Hematopoietic multipotent progenitor cell treated with erythropoietin and hydrocortisone succinate and interleukin-3 and kit ligand, for 6 days (in vitro differentiated cells): ENCODE measurements at places on chromosomes 5 and 9.

DNA sequence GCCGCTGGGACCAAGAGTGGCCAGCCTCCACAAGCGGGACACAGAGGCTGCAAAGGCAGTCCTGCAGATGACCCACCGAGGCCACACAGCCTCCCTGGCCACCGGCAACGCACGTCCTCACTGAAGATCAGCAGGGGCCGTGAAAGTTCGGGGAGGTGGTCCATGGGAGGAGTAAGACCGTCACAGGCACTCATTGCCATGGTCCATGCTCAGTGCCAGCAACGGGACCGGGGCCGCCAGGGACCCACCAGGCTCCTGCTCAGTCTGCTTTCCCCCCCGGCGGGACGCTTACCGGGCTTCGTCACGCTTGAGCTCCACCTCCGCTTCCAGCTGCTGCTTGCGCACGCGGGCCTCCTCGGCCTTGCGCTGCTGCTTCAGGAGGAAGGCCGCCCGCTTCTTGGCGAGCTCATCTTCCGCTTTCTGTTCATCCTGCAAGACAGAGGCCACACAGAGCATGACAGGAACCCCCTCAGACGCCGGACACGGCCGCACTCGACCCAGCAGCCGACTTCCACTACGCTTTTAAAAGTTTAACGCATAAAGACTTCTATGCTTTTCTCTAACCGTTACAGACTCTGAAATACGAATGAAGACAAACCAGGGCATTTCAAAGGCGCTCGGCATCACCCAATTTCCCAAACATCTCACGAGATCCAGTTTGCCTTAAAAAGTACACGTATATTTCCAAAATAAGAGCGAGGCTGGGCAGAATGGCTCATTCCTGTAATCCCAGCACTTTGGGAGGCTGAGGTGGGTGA lies 88.4 kb downstream of the CAMSAP1 start:
- no peak for DNase-seq

DNA sequence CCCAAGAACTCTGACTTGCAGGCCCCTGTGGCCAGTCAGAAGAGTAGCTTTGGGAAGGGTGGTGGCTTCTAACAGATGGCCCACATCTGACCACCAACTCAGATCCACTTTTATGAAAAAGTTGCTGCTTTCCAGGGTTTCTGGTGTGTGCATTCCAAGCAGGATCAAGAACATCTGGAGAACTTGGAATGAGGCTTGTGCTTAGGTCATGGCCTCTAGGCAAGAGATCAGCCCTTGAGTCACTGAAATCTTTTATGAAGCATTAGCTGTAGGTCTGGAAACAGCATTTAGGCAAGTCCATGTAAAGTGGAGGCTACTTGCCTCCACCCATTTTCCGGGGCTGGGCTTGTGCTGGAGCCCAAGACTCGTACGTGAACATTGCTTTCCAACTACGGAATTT lies 433.3 kb downstream of the SH3GL2 start:
- DNase-seq, result no peak

GRCh38 chr9:89750117-89750791 lies 145.4 kb downstream of the GADD45G start:
- DNase-seq, result no peak

DNA sequence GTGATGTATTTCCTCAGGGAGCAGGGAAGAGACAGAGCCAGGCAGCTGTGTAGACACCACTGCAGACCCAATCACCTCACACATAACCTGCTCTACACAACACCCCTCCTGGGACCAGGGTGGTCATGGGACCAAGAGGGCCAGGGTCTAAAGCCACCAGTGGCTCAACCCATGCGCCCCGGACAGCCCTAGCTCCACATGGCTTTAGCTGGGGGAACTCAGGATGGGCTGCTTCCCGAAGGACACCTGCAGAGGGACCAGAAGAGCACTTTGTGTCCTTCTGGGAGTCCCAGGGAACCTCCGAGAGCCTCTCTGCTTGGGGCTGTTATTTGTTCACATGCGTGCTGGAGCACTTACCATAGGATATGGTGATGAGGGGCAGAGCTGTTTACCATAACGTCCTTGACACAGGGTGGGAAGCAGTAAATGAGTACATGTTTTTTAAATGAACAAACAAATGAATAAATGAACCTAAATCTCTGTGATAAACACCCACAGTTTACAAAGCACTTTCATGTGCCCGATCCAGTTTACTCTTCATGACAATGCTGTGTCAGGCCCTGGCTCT lies 12.3 kb downstream of the SEPTIN8 start:
- no peak for DNase-seq

- DNase-seq, result no peak
Observed at GRCh38 chr5:131245312-131245711, 18.5 kb upstream of the CDC42SE2 start.

GRCh38 chr5:189976-190365 lies 1.3 kb upstream of the LRRC14B start:
- no peak for DNase-seq

- no peak for DNase-seq
Observed at GRCh38 chr9:69393425-69393824, 68.4 kb downstream of the ENTREP1 start.

DNA sequence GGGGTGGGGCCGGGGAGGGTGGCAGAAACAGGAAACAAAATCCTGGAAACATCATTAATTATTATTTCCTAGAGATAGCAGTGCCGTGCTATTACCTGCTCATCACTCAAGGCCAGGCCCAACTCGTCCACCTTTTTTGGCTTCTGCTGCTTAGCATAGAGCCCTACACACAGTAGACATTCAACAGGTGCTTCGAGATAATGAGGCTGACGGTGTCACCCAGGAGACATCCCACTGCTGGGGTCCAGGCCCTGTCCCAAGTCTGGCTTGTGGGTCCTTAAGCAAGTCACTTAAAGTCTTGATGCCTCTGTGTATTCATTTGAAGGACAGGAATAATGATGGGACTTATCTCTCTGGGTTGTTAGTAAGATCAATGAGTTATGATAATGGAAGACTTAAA lies 506.6 kb downstream of the BNC2 start:
- DNase-seq, result no peak

GRCh38 chr9:1659363-1659690 lies 355.8 kb upstream of the SMARCA2 start:
- no peak for DNase-seq

DNA sequence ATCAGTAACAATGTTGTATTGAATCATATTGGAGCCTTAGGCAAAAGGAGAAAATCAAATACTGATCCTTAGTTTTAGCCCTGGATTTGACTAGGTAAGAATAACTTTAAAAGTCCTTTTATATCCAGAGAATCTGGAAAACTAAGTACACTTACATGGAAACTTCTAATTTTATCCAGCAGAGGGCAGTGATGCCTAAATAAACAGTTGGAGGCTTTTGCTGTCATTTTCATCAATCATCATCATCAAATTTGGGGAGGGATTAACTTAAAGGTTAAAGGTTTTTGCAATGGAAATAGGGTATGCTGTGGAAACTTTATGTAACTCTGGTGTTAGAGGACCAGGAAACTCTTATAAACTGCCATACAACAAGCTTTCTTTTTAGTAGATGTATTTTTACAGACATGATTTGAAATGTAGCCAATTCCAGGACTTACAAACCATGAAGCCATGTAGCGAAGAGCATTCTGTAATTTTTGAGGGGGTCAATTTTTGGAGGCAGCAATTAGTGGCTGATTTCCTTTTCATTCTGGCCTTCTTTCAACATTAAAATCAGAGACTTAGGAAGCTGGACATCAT lies 112.7 kb downstream of the OSTF1 start:
- peak; percentile 80 for DNase-seq

DNA sequence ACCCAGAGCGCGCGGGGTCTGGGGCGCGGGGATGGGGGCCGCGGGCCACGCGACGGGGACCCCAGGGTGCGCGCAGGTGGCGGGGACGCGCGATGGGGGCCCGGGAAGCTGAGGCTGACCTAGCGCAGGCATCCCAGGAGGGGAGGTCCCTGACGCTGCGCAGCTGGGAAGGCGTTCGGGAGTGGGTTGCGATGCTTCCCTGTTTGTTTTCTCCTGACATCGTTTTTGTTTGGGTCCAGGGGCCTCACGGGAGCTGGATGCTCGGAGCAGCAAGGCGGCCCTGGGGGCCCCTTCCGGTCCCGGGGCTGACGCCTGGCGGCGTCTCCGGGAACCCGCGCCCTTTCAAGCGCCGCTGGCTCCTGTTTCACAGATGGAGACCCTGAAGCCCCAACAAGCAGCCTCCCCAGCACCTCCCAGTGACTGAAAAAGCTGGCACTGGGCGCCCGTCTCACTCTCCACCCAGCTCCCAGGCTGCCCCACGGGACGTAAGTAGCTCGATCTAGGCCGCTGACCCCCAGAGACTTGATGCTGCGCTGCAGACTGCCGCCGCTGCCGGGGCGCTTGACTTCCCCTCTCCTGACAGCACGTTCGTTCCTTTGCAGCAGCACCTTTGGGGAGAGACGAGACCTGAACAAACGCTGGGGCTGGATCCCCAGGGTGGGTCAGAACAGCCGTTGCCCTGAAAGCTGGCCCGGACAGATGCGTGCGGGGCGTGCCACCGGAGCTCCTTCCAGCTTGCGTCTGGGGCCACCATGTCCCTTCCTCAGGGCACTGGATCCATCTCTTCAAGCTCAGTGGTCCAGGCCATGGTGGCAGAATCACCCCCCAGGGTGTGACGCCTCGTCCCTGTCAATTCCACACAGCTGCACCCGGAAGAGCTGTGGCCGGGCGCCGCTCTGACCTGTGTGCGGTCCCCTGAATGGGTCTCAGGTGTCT lies 593 bp downstream of the BRD3OS start:
- peak; percentile 55 for DNase-seq

GRCh38 chr5:140408750-140409241 lies 7.2 kb downstream of the ANKHD1 start:
- no peak for DNase-seq

DNA sequence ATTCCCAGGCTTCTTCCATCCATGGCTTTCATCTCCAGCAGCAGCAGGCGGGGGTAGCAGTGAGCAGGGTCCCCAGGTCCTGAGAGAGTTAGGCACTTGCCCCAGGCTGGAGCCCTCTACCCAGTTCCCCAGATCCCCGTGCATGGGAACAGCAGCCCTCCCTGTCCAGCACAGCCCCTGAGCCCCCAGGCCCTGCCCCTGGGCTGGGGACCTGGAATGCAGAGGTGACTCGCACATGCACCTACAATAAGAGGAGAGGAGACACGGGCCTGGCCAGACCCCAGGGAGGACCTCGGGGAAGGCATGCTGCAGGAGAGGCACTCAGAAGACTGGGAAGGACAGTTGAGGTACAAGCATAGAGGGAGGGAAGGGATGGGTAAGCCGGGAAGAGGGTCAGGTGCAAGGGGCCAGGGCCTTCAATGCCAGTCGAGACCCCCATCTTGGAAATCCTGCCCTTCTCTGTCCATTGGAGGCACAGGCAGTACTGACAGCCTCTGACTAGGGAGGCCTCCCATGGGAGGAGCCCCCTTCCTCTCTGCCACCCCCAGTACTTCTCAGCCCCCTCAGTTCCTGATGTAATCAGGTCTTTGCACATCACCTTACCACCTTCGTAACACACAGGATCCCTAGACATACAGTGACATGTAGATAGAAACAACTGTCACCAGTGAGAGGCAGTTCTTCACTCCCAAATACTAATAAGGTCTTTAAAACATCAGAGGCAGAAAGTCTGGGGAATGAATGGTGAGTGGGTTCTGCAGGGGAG lies 135.3 kb upstream of the LMX1B start:
- DNase-seq, result no peak

DNA sequence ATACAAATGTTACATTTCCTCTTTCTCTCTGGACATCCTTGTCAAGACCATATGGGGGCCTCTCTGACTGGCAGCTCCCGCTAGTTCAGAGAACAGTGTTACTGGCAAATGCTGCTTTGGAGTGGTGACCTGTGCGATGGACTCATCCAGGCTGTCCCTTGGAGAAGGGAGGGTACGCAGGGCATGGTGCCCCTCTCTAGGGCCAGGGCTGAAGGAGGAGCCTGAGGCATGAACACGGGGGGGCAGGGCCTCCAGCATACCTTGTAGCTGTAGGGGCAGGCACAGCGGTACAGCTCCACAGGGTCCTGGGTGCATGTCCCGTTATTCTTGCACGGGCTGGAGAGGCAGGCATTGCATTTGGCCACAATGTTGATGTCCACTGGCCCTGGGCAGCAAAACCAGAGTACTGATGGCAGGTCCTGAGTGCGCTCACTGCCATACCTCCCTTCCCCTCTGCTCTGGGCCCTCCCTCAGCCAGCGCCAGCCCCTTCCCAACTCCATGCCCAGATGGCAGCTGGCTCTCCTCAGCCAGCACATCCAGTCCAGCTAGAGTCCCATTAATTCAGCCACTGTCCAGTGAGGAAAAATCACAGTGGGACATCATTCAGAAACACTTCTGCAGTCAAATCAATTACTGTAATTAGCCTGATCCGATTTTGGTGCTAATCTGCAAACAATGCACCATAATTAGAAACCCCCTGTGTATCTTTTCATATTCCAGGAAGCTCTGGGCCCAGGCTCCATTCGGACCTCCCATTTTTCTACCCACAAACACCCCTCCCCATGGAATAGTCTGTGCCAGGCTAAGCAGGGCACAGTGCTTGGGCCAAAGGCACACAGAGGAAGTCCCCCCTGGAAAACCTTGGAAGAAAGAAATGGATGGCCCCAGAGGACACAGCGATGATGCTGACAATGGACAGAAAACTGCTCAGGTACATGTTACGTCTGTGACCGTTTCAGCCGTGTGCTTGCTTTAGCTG lies 128.8 kb upstream of the PANK3 start:
- DNase-seq, result no peak

GRCh38 chr5:116626945-116627679 lies 52.5 kb upstream of the SEMA6A start:
- DNase-seq, result no peak

DNA sequence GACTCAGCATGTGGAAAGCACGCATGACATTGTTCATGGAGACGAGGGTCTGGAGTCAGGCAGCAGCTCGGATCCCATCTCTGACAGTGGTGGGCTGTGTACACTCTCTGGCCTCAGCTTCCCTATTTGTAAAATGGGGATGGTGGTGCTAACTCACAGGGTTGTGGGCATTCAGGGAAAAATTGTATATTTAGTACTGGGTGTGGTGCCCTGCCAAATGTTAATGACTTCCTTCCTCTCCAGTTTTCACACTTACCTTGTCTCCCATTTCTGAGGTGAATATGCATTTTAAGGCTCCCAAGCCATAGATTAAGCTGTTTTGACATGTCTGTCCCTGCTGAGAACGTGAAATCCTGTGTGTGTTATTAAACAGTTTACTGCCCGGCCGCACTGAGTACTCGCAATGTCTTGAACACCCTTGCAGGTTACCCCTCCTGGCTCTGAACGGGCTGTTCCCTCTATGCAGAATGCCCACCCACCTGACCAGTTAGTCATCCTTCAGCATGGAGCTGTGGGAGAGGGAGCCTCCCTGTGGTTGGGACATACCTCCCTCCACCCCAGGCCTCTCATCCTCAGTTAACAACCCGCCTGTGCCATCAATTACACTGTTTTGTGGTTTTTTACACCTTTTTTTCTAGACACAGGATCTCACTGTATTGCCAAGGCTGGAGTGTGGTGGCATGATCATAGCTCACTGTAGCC lies 25.8 kb downstream of the TJP2 start:
- peak; percentile 35 for DNase-seq
